ENCODE measurements at places on chromosomes 2 and 18. TPM values are rescaled to one million over a fixed set of nuclear protein-coding genes. Genes with fewer than 3 reads are reported as not detected.

The CDCA7 gene
- 4.7 TPM for total RNA-seq

The FBXO36 gene
- 1.8 TPM for total RNA-seq

The ZNF397 gene
- 8.7 TPM for total RNA-seq

The TTN gene
- 0.41 TPM for total RNA-seq

DNA sequence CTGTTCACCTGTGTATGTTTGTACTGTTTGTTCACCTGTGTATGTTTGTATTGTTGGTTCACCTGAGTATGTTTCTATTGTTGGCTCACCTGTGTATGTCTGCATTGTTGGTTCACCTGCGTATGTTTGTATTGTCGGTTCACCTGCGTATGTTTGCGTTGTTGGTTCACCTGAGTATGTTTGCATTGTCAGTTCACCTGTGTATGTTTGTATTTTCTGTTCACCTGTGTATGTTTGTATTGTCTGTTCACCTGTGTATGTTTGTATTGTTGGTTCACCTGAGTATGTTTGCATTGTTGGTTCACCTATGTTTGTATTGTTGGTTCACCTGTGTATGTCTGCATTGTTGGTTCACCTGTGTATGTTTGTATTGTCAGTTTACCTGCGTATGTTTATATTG lies 14.6 kb downstream of the ADI1 start:
- no peak for DNase-seq

DNA sequence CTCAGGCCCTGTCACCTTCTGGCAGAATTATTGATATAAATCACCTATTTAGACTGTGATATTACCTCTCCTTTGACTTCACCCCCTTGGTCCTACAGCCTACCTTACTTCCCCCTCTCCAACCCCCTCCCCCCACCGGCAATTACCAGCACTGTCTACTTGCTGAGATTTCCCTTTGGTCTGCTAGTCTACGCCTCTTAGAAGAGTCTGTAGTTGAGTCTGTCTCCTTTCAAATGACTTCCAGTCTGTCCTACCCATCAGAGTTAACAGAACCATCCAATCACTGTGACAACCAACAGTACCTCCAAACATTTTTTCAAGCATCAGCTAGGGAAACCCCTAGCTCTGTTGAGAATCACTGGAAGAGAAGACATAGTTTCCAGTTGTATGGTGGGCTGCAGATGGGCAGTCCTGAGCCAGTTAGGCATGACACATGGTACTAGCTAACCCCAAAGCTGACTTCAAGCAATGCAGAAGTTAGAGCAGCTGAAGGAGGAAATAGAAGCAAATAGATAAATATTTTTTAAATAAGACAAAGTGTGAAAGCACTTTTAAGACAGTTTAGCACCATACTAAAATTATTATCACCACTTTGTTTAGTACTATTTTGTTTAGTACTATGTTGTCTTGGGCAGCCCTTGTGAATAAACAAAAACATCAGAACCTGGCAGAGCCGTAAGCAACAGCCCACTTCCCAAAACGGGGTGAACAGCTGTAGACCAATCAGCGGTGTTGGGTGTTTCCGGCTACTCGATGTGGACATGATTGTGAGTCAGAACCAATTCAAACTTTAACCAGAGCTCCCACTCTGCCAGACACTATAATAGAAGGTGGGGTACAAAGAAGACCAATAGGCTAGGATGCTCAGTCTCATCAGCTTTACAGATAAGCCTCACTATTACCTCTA lies 2.7 kb upstream of the ASNSD1 start:
- no peak for DNase-seq

DNA sequence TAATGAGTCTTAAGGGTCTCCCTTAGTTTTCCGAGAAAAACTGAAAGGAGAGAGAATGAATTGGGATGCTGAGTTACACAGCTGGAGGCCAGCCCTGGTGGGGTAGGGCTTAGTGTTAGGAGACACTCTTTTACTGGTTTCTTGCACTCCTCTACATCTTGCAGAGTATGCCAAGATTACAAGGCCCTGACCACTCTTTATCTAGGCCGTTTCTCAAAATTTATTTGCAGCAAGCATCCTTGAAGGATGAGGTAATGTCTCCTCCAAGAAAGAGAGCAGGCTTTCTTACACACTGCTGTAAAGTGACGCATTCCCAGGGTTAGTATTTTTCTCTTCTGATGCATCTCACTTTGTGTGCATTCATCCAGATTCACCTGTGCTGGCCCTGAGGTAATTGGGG lies 166.2 kb downstream of the TDRD15 start:
- DNase-seq: no peak

DNA sequence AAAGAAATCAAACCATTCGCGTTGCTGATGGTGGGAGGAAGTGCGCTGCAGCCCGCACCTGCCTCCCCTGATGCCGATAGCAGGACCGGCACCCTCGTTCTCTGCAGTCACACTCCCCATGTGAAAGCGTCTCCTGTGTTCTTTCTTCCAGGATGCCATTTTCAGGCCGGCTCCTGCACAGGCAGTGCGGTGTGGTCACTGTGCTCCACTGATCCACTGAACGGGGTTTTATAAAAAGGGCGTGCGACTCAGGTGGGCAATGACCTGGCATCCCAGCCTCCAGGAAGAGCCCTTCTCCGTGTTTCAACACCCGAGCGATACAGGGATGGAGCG lies 88.3 kb upstream of the SNTG2 start:
- no peak for DNase-seq

DNA sequence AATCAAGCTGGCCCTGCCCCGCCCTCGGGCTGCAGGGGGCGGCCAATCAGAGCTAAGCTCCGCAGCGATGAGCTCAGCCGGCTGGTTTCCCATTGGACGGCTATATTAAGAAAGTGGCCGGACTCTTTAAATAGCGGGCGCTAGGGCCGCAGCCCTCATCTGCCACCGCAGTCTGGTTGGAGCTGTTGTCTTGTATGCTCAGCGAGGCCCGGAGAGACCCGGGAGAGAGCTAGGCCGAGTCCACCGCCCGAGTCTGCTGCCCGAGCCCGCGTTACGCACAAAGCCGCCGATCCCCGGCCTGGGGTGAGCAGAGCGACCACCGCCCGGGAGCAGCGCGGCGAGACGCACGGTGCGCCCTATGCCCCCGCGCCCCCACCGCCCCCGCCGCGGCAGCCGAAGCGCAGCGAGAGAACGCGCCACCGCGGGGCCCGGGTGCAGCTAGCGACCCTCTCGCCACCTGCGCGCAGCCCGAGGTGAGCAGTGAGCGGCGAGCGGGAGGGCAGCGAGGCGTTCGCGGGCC lies at the start of gene RHOB:
Gene RHOB (plus strand): TSS at position 158 of the 520 bp plus-strand sequence. CDS start 392 bp downstream, outside the sequence.
- peak; percentile 99 for DNase-seq

DNA sequence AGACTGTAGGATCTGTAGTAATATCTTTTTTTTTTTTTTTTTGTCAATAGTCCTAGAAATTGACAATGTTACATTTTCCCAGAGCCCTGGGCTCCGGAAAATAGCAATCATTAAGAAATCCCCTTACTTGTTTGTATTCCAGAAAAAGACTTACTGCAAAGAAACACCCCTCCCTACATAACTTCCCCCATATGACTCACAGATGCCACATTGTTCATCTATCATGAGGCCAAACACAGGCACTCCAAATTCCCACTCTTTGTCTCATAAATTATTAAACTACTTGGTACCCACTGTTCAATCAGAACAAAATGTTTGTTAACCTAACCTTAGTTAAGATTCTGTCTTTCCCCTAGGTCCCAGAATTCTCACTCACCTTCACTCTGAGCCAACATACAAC lies 53.5 kb downstream of the TEX51 start:
- no peak for DNase-seq

DNA sequence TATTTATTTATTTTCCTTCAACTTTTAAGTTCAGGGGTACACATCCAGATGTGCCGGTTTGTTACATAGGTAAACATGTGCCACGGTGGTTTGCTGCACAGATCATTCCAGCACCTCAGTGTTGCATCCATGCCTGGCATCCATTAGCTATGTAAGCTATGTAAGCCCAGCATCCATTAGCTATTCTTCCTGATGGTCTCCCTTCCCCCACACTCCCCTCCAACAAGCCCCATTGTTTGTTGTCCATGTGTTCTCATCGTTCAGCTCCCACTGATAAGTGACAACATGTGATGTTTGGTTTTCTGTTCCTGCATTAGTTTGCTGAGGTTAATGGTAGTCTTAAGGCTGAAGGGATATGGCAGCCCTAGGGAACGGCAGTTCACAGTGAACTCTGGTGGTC lies 203.4 kb downstream of the CTNNA2 start:
- no peak for DNase-seq

- DNase-seq: no peak
These were observed 6.0 kb downstream of the SOX11 start for GRCh38 chr2:5698134-5698533.

GRCh38 chr2:105626212-105626965 lies 118.3 kb upstream of the NCK2 start:
- no peak for DNase-seq

- DNase-seq: peak; percentile 16
These were observed 37.6 kb upstream of the SLC4A10 start for GRCh38 chr2:161586517-161587167.
